Astrocyte of the spinal cord (primary cell): ENCODE measurements at places on chromosomes 5 and 9.
A peak's percentile ranks its signal among the peaks of the same experiment; 100 is the strongest.

- no peak for DNase-seq
Measured at GRCh38 chr5:151627650-151628049, 36.5 kb upstream of the FAT2 start.

GRCh38 chr5:165130656-165131055 lies 1625.2 kb downstream of the MAT2B start:
- DNase-seq, result peak; percentile 29

GRCh38 chr5:53994148-53994547 lies 316.2 kb downstream of the ARL15 start:
- DNase-seq, result peak; percentile 57

DNA sequence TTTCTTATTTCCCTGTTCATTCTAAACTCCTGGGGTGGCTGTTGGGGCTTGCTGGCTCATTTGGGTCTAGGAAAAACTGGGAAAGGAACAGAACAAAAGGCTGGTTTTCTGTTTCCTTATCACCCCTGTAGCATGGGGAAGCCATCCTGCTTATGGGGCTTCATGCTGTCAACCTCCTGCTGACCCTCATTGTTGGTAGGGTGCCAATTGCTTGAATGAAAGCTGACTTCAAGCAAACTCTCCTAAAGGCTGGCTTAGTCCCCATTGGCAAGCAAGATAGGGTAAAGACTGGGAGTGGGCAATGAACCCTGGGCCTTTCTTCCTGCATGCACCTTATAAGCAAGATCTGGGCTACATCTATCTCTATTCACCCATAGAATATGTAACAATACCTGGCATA lies 511.6 kb downstream of the DMAC1 start:
- no peak for DNase-seq

DNA sequence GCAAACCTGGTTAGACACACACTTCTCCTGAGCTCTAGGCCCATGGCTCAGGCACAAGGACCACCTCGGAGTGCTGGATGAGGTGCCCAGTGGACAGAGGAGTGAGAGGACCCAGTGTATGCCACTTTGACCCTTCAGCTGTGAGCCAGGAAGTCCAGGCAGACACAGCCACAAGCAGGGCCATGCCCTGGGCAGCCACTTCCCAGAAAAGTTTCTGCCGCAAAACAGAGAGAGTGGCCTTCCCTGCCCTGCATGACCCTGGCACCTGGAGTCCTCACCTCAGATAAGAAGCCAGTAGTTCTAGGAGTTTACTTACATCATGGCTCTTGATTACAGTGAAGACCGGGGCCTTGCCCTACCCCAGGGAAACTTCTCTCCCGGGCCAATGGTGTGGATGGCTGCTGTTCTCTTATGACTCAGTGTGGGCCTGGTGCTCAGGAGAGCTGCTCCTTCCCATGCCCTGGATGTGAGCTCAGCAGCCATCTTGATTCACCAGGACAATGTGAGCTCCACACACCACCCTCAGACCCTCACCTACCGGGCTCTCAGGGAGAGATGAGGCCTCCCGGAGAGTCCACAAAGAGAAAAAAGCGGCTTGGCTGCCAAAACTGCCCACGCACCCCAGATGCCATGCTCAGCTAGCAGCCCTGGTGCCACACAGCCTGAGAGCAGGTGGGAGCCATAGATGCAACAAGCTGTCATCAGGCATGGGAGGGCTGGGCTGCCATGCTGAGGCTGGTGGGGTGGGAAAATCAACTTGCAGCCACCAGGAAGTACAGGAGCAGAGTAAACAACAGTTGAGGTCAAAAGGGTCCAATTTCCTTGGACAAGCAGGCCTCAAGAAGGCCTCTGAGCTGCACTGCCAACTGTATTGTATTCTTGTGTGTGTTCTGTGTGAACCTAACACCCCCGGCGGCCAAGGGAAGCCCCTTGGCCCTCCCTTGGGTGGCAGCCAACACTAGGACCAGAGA lies 11.7 kb upstream of the IRF1 start:
- DNase-seq, result peak; percentile 33

DNA sequence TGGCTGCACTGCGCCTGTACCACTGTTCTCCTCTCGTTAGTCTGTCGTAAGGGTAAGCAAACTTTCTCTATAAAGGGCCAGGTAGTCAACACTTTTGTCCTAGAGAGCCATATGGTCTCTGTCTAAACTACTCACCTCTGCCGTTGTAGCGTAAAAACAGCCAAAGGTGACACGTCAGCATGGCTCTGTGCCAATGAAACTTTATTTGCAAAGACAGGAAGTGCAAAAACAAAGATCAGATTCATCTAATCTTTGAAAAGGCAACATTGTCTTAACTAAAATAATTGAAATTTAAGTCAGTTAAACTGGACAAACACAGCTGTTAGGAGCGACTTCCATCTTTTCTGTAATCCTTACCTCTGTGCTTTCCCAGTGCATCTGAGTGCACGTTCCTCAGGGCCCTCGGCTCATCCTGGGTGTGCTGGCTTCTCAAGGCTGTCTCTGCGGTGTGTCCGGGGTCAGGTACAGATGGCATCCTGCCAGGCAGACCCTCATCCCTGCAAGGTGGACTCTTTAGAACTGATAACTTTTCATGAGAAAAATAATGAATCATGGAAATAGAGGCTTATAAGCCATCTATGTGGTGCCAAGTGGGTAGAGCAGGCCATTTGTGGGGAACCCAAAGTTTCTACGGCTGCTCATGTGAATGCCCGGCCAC lies 35.2 kb upstream of the IRX4 start:
- DNase-seq, result no peak

DNA sequence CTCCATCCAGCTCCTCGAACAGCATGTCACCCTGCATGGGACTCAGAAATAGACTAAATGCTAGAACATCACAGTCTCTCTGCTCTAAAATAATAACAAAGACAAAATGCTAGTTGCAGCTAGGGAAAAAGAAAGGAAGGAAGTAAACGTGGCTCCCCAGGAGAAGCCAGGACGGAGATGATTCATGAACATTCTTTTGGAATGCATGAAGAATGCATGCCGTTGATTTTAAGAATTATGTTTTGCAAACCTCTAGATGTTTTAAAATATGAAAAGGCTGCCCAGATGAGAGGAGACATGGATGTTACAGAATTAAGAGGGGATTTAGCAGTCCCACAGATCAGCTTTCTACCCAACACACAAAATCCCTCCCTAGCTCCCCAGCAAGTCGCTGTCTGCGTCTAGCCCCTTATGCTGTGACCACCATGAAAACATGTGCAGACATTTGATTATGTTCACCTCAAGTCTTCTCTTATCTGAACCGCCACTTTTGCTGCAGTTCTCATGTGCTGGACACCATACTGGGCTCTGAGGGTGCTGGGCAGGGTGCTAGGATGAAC lies 139.4 kb upstream of the LMX1B start:
- peak; percentile 74 for DNase-seq

DNA sequence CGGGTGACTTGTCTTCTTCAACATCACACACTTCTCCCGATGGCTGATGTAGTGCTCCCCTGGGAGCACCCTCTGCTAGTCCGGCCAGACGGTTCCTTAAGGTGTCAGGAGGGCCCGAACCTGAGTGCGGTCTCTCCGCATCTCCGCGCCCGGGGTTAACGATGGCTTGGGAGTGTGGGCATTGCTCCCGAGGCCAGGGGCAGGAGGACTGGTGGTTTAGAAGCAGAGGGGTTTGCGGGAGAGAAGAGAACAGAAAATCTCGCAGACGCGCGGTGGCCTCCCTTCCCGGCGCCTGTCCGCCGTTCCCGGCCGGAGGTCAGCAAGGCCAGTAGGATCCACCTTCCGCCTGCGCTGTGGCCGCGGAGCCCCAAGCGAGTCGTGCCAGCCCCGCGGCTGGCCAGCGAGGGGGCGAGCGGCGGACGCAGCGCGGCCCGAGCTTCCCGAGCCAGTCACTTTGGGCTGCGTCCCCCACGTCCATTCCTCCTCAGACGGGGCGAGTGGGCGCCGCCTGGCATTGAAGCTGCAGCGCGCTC lies 700 bp downstream of the CDO1 start:
- DNase-seq, result peak; percentile 8

DNA sequence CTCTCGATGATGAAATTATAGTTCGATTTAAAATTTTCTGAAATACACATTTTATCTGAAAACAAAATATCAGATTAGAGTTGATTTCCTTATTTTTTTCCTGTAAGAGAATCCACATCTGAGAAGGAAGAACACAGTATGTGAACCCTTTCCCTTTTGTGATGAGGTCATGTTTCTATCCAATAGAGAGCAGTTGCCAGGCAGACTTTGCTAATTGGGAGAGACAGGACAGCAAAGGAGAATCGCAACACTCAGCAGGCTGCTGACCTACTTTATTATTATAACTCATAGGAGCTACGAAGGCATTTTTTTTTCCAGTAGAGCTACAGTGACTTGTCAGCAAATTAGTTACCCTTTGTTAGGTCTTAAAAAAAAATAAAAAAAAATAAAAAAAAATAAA lies 242.1 kb downstream of the HCN1 start:
- peak; percentile 43 for DNase-seq

GRCh38 chr5:108238461-108238860 lies 143.4 kb downstream of the FBXL17 start:
- DNase-seq, result no peak
